ENCODE measurements at places on chromosomes 6 and 20.
A peak's percentile ranks its signal among the peaks of the same experiment; 100 is the strongest.

GRCh38 chr6:11824986-11825385 is 46.4 kb upstream of the ADTRP start:
- DNase-seq, result peak; percentile 30

- peak; percentile 40 for DNase-seq
Measured at GRCh38 chr6:31158863-31159855, 770 bp downstream of the TCF19 start.

- DNase-seq, result no peak
Measured at GRCh38 chr6:139600343-139600742, 225.9 kb upstream of the CITED2 start.

- DNase-seq, result peak; percentile 62
Measured at GRCh38 chr20:39660226-39660625, 698.1 kb downstream of the DHX35 start.

DNA sequence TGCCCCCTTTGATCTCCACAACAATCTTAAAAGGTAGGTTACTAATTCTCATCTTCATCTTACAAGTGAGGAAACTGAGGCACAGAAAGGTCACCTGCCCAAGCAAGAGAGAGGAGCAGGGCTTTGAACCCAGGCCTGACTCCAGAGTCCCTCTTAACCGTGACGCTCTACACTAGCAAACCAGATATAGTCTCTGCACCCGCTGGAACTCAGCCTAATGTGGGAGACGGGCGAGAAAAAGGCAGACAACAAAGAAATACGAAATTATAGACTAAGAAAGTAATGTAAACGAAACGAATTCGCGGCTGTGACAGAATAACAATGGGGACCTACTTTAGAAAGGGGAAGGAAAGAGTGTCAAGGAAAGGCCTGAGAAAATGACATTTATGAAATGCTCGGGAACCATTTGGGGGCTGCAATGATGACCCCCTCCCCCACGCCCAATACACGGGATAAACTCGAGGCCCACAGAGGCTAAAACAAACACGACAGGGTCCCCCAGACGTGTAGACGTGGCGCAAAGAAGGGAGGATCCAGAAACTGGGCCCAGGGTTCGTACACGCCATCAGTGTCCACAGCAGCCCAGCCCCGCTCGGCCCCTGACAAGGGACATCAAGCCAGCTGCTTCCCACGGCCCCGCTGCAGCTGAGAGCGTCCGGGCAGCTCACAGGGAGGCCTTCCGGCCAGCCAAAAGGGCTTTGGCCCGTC is 637 bp downstream of the TRPC4AP start:
- DNase-seq, result peak; percentile 42

DNA sequence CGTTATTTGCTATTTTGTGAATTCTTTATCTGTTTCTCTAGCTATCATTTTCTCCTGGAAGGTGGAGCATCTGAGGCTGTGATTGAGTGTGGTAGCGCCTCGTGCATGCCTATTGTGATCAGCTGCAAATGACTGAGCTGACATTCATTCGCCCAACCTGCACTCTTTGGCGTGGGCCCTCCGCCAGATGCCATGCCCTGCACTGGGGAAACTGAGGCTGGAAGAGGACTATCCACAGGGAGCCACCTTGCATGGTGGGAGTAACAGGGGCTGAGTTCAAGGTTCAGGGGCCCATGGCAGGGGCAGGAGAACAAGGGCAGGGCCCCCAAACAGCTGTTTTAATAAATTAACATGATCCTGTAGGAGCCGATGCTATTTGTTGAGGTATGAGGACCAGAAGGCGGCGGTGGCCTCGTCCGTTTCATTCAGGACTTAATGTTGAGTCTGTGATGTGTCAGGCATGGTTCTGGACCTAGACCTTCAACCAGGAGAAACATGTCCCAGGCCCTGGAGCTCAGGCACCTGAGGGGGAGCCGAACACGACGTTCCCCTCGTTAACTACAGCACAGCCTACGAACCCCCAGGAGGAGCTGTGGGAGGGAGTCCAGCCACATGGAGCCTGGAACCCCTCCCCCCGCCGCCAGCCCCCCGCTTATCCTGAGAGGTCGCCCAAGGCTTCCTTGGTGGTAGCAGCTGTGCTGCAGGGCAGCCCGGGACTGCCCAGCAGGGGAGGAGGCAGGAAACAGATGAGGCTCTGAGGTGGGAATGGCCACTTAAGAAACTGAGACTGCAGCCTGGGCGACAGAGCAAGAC is 242.9 kb downstream of the CDH4 start:
- DNase-seq, result no peak

GRCh38 chr20:19000078-19000477 is 186.5 kb downstream of the SCP2D1 start:
- DNase-seq, result no peak

DNA sequence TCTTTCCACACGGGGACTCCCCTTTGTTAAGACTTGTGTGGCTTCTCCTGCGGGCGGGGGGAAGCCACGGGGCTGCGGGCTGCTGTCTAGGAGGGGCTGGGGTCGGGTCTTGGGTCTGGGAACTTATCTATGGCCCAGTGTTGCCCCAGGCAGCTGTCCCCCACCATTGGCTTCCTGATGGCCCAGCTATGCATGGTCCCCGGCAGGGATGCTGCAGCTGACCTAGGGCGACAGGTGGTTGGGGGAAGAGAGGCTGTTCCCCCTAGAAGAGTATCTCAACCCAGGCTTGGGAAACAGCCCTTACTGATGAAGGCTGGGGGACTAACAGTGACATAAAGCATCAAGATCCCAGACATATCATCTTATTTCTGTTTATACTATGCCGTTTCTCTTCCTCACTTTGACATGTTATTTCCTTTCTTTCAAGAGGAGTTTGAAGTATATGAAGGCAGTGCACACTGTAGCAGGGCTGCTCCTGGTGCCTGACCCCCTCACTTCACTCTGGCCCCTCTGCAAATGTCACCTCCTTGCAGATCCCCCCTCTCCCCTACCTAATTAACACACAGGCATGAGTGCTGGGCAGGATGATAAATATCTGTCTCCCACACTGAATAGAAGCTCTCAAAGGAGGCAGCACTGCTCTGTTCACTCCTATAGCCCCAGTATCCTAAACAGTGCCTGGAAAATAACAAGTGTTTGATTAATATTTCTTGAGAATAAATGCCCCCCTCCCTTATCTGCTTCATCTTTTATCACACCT is 87.0 kb downstream of the HIVEP2 start:
- DNase-seq, result no peak

GRCh38 chr6:123306334-123306733 is 310.3 kb downstream of the CLVS2 start:
- no peak for DNase-seq

GRCh38 chr6:143139239-143139784 is 78.6 kb downstream of the AIG1 start:
- DNase-seq, result no peak

- DNase-seq, result no peak
Measured at GRCh38 chr6:147371325-147371724, 137.2 kb upstream of the SAMD5 start.

DNA sequence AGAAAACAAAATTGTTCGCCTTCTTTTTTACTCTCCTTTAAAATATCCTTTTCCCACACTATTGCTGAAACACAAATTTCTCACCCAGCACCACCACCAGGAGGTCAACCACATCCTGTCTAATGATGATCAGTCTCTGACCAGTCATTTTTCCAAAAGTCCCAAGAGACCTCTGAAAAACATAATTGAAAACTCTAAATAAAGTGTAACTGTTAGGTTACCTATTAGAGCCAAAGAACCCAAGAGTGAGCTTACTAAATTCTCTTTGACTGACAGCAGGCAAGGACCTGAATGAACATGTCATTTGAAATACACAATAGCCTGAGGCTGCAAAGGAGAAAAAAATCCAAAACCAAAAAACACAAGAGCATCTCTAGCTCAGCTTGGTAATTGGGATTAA is 735.4 kb downstream of the CBLN4 start:
- DNase-seq, result no peak

- no peak for DNase-seq
Measured at GRCh38 chr6:47174502-47175023, 132.4 kb upstream of the ADGRF1 start.

- no peak for DNase-seq
Measured at GRCh38 chr6:160076009-160076408, 45.6 kb upstream of the SLC22A1 start.

- no peak for DNase-seq
Measured at GRCh38 chr6:52077180-52077884, 10.1 kb downstream of the PKHD1 start.

DNA sequence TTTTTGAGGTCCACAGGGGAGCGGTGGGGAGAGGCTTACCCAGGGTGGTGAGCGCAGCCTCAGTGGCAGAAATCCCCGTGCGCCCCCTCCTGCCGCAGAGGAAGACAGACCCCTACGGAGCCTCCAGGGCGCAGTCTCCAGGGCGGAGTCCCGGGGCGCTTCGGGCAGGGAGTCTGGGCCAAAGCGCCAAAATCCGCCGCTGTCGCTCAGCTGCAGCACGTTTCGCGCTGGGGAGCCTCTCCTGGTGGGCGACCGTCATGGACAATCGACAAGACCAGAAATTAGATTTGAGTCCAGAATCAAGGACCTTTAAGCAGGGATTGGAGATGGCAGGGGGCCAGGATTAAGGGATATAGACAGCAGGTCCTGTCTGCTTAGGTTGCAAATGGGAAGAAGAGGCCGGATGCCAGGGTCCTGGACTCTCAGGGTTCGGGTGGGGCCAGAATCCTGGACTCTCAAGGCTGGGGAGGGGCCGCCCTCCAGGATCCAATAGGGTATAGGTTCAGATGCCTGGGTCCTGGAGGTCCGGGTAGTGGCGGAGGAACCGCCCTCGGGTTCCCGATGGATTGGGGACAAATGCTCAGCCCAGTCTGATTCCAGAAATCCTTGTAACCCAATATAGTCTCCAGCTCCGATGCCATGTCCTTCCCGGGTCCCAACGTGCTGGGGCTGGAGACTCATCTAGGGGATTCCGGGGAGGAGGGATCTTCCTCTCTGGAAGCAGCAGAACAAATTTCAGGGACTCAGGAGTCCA is 7.9 kb upstream of the HLA-E start:
- no peak for DNase-seq

- no peak for DNase-seq
Measured at GRCh38 chr6:143074670-143075318, 14.1 kb downstream of the AIG1 start.

GRCh38 chr6:20115246-20115980 is 96.9 kb downstream of the MBOAT1 start:
- DNase-seq, result no peak

- DNase-seq, result no peak
Measured at GRCh38 chr20:49965781-49966305, 16.9 kb upstream of the SNAI1 start.

GRCh38 chr6:44203955-44204354 is 12.8 kb upstream of the MYMX start:
- DNase-seq, result no peak

- DNase-seq, result no peak
Measured at GRCh38 chr6:52141596-52141995, 44.6 kb upstream of the IL17A start.

- no peak for DNase-seq
Measured at GRCh38 chr20:44231193-44231592, 15.9 kb upstream of the GDAP1L1 start.

- DNase-seq, result no peak
Measured at GRCh38 chr6:32491700-32492099, 38.4 kb downstream of the HLA-DRB5 start.

DNA sequence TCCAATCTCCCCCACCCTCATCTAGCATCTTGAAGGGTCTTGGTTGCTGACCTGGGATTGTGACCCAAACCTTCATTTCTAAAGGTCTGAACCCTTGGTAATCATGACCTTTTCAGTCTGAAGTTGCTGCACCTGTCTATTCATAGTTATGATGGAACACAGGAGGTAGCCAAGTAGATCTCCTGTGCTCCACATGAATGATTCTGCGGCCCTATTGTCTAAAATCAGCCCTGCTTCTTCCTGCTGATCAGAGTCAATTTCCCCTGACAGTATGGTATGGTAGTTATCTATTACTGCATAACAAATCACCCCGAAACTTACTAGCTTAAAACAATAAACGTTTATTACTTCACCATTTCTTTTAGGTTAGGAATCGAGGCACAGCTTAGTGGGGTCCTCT is 9.0 kb downstream of the OR2B6 start:
- DNase-seq, result no peak

DNA sequence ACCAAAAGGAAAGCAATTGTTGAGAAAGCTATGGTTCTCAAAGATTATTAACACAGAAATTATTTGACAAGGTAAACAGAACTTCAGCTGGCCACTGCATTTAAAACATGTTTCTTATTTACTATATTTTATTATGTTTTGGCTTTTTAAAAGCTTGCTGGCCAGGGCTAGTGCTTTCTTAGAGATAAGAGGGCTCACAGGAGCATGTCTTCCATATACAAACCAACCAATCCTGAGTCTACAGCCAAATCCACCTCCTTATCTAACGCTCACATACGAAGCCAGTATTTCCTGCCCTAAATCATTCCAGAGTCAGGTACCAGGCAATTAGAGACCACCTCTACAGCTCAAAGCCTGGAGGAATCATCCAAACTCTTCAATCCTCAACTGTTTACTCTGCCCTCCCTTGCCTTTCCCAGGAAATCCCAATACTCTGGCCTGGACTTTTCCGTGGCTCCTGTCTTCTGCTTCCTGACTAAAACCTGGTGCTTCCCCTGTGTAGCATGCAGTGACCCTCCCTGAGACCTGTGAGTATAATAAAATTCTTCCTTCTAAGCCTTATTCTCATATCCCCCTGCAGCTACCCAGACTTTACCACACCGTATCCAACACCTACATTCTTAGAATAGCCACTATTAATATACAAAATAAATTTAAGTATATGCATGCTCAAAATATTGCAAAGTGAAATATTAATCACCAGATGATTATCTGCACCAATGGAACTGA is 33.2 kb downstream of the RANBP9 start:
- DNase-seq, result no peak

GRCh38 chr6:136303516-136303915 is 13.9 kb upstream of the BCLAF1 start:
- DNase-seq, result no peak

- peak; percentile 70 for DNase-seq
Measured at GRCh38 chr6:3960754-3961361, 111.7 kb downstream of the FAM50B start.

GRCh38 chr6:162343936-162344645 is 383.5 kb downstream of the PRKN start:
- no peak for DNase-seq

- DNase-seq, result no peak
Measured at GRCh38 chr20:59163631-59164530, at the start of gene ZNF831. Gene ZNF831, plus strand, starts transcription at chr20:59163821. Its CDS starts 27,199 bp downstream, at chr20:59191020.

DNA sequence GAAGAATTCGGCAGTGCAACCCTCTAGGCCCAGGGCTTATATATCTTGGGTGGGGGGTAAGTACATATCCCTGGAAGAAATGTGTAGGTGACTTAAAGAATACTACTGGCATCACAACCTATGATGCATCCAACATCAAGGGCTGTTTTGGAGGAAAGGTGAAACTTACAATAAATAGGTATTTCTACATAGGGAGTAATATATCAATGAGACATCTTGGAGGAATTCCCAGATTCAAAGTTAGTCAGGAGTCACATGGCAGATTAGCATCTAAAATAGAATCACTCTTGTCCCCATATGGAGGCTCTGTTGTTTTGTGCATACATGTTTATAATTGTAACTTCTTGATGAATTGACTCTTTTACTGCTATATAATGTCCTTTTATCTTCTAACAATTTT is 375.5 kb downstream of the PAX1 start:
- DNase-seq, result no peak
